Smooth muscle cell of the brain vasculature (primary cell): ENCODE measurements at places on chromosomes 7 and 10.

- DNase-seq: no peak
Observed at GRCh38 chr10:116690356-116691322, 51.7 kb downstream of the HSPA12A start.

- no peak for DNase-seq
Observed at GRCh38 chr10:107865691-107866090, 701.2 kb upstream of the SORCS1 start.

DNA sequence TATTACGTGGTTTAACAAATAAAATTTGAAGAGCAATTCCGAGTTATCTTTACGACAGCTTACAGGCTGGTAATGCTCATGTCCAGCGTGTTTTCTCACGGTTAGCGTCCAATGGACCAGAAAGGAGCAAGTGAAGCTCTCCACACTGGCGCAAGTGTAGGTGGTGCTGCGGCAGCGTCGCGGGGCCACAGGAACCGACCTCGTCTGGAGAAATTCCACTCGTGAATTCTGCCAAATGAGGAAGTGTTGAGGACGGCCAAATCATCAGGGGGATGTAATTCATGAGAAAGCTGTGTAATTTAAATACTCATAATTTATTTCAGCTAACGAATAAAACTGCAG, 350 bp upstream of the ZNF37A start:
- DNase-seq: no peak

DNA sequence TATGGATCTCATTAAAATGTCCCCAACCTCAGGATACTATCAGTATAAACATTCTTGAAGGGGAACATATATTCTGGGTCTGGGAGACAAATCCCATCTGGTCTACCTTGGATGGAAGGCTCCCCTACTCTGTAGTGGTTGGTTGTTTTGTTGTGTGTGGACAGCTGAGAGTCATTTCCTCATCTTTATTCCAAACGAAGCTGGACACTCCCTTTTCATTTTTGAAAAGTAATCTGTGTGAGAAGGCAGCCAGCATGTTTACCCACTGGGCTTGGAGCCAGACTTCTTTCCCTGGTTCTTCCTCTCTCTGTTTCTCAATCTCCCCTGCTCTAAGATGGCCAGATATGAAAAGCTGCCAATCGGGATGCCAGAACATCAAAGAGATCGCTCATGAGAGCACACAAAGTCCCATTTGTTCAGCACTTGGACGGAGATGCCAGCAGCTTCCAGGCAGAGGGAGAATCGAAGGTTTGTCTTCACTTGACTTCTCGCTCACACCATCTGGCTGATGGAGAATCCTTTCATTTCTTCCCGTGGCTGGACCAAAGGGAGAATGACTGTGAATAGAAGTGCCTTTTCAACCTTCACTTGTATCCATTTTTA, 108.1 kb upstream of the AGR3 start:
- no peak for DNase-seq
